Effector memory CD8-positive, alpha-beta T cell (primary cell): ENCODE measurements at places on chromosomes 7 and 10.

DNA sequence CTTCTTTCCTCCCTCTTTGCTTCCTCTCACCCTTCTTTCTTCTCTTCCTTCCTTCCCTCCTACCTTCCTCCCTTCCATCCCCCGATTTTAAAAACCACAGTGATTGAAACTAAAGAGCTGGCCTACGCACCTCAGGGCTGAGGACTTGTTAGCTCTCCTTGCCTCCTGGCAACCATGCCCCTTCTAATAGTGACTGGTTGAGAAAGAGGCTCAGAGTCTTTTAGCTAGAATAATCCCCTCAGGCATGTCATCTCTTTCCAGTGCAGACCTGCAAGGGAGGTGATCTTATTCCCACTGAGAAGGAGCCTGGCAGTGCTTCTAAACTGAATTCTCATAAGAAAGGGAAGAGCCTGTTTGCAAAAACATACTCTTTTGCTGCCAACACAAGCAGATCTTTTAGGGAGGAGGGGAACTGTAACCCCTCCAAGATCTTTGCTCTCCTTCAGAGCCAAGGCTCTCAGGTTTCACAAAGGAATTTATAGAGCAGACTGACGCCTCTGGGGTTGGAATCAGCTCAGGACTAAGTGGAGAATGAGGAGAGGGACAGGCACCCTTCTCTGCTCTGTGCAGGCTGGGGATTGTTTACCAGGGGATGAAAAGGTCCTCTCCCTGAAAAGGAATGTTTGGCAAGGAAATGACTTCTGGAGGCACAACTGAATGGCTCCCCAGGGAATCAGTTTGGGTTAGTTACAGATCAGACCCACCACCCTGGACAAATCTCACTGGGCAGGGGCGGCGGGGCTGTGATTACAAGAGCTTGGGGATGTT, 9.4 kb upstream of the ANKRD1 start:
- DNase-seq = no peak

GRCh38 chr10:127182161-127182560, 14.2 kb downstream of the INSYN2A start:
- DNase-seq = no peak

- no peak for DNase-seq
Measured at GRCh38 chr10:69757553-69758309, 44.0 kb upstream of the COL13A1 start.

- no peak for DNase-seq
Measured at GRCh38 chr10:106625751-106626150, 538.8 kb downstream of the SORCS1 start.

- DNase-seq = no peak
Measured at GRCh38 chr10:18214691-18215563, 74.7 kb downstream of the CACNB2 start.

GRCh38 chr7:98810153-98810802, 59.5 kb downstream of the TMEM130 start:
- DNase-seq = no peak

DNA sequence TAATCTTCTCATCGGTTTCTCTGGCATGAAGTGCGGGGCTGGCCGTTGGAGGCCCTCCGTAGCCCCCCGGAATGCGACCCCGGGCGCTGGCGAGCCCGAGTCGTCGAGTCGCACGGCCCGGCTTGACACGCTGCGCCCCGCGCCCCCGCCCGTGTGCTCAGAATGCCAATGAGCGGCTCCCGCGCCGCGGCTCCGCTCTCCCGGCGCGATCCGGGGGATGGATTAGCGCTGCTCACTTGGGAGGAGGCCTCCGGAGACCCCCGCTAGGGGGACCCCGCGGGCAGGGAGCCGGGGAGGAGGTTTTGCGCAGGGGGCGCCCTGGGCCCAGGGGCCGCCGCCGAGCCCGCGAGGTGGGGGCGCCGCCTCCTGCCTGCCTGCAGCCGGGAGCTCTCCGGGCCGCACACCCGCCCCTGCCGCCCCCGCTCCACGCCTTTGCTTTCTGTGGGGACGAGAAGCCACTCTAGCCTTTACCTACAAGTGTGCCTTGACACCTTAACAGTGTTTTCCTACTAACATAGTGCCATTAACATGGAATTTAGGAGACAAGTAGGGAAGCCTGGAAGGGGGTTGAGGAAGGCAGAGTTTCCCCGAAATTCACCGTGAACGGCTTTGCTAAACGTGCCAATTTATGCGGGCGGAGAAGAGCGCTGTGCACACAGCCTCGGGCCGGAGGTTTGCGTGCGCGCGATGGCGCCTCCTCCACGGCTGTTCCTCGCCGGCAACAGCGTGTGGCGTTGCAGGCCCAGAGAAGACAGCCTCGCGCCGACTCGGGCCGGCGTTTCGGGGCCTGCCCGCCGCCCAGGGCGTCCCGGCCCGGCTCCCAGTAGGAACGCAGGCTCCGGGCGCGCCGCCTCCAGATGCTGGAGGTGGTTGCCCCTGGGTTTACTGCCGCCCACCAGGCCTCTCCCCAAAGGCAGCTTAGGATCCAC, 7.1 kb downstream of the SHH start:
- DNase-seq = no peak

DNA sequence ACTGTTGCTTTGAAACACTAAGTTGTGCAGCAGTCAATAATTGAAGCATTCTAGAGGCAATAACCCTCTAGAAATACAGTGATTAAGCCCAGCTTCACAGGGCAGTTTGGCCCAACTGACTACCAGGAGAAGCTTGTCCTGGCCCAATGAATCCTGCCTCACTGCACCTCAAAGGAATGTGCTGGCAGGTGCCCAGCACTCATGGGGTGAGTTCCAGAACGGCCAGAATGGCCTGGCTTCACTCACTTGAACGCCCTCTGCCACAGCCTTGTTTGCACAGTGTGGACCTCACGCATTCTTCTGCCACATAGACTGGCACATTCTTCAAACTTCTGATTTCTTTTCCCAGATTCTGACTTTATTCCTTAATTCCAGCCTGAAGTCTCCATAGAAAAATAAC, 6.6 kb upstream of the ITIH2 start:
- DNase-seq = no peak

- no peak for DNase-seq
Measured at GRCh38 chr10:103153302-103154197, 39.5 kb downstream of the NT5C2 start.

- no peak for DNase-seq
Measured at GRCh38 chr7:47314248-47314647, 267.7 kb downstream of the TNS3 start.

- DNase-seq = peak; percentile 3
Measured at GRCh38 chr7:113086431-113086888, at the start of gene GPR85. Gene GPR85 (minus strand): TSS chr7:113086827. CDS start chr7:113084721, 2,106 bp downstream.

GRCh38 chr7:84102213-84102612, 92.4 kb downstream of the SEMA3A start:
- DNase-seq = no peak

DNA sequence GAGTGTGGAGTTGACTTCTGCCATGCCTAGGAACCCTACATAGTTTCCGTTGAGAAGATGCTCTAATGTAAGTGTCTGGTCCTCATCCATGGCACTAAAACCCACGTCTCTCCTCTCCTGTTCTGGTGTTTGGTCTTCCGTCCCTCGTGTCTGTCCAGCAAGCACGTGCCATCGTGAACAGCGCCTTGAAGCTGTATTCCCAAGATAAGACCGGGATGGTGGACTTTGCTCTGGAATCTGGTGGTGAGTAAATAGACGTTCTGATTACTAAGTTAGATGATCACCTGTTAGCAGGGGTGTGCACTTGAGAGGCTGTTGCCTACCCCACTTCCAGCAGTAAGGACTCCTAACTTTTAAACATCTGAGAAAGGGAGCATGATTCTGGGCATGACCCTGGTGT, 15.1 kb upstream of the GET4 start:
- no peak for DNase-seq

DNA sequence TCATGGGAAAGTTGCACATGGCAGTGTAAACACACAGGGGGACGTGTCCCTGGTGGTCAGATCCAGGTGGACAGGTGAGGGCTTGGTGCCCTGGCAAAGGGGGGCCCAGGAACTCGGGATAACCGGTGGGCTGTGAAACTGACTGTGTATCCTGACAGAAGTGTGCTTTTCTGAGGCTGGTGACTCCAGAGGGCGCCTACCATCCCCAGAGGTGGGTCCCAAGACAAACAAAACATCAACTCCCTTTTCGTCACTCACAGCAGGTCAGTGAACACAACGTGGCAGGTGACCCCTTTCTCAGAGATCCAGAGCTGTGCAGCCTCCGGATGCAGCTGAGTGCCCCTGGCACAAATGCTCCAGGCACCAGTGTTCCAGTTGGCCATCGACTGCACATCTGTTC, 56.0 kb upstream of the DDC start:
- no peak for DNase-seq

- DNase-seq = no peak
Measured at GRCh38 chr10:50501924-50502452, 121.8 kb downstream of the SGMS1 start.

GRCh38 chr10:4353964-4354363, 472.0 kb upstream of the AKR1E2 start:
- DNase-seq = no peak

- no peak for DNase-seq
Measured at GRCh38 chr10:57946833-57947232, 320.9 kb downstream of the IPMK start.

DNA sequence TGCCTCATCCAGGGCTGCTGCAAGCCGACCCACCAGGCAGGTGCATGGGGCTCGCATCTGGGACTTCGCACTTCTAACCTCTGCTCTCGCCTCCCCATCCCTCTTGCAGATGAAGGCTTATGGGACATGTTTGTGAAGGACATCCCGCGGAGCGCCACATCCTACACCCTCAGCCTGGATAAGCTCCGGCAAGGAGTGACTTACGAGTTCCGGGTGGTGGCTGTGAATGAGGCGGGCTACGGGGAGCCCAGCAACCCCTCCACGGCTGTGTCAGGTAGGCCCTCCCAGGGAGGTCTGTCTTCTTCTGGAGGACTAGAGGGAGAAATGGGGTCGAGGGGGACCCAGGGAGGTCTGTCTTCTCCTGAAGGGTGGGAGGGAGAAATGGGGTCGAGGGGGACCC, 448.9 kb upstream of the FOXK1 start:
- no peak for DNase-seq

DNA sequence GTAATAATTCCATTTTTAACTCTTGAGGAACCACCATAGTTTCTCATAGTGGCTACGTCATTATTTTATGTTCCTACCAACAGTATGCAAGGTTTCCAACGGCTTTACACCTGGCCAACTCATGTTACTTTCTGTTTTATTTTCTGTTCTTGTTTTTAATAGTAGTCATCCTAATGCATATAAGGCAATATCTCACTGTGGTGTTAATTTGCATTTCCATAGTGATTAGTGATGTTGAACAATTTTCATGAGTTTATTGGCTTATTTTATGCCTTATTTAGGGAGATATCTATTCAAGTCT, 465.5 kb upstream of the KLF6 start:
- no peak for DNase-seq

GRCh38 chr10:62050893-62051433, 149.5 kb downstream of the ARID5B start:
- DNase-seq = peak; percentile 54

- DNase-seq = no peak
Measured at GRCh38 chr10:88116971-88117626, 253.7 kb downstream of the PTEN start.

DNA sequence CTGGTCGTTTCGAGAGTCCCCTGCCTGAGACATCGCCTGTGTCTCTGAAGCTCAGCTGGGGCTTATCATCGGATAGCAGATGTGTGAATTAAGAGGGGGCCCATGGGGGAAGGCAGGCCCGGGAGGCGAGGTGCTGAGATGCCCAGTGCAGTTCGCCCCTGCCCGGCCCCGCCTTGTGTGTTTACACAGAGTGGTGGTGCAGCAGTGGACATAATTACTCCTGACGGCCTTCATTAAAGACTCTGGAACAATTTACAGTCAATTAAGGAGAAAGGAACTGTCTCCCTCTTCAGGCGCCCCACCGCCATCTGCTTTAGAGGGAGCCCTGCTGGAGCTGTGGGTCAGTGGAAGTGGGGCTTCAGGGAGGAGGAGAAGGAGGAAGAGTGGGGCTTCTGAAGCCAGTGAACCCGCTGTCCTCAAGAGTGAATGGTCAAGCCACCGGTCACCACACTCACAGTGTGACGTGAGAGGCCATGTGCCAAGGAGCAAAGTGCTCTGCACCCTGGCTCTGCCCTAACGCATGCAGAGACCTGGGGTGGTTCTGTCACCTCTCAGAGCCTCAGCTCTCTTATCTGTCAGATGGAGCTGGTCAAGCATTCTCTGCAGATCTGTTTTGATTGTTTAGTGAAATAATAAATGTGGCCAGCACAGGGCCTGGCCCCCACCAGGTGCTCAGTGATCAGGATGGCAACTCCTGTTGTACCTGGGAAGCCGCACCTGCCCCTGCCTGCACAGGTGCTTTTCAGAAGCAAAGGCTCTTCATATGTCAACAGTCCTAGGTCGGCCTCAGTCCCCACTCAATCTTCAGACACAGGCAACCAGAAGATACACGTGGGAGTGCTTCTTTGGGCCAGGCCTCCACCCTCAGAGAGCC, 65.6 kb downstream of the CDH23 start:
- no peak for DNase-seq
